ENCODE measurements at places on chromosomes 4 and X. TPM values are rescaled to one million over a fixed set of nuclear protein-coding genes. Genes with fewer than 3 reads are reported as not detected.

The SMIM10 gene
- 0.39 TPM for total RNA-seq

The CSN1S1 gene
- not detected for total RNA-seq

The MGAT4D gene
- not detected for total RNA-seq

The ZNF595 gene
- 9.8 TPM for total RNA-seq

The ZIC3 gene
- not detected for total RNA-seq

The GRID2 gene
- not detected for total RNA-seq

The GYPE gene
- 0.29 TPM for total RNA-seq

DNA sequence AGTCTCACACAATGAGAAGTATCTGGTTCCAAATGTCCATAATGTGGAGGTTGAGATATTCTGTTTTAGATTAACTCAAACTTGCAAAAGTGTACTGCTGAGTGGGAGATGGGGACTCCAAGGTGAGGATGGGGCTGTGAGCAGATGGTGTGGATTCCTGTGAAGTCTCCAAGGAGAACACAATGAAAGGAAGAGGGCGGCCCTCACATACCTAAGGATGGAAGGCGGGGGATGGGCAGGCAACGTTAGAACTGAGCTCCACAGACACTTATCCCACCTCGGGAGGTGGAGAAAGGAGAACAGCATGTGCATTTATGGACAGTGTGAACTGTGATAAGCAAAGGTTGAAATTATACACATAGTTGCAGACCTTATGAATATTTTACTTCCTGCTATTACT, 9.9 kb upstream of the SPATA4 start:
- DNase-seq, result no peak

DNA sequence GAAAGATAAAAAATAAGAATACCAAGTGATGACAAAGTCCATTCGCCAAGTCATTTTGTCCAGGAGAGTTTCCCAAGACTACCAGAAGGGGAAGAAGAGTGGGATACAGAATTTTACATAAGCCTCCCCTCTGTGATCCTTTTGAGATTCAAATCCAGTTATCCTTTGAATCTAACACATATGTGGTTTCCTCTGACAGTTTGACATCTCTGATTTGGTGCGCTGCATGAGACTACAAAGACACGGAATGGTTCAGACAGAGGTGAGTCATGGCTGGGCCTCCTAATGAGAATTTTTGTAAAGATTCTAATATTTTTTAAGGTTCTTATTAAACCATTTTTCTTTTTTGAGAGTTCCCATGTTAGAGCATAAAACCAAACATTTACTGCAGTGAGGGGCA, 38.3 kb downstream of the SLC10A6 start:
- no peak for DNase-seq

- DNase-seq, result no peak
Observed at GRCh38 chrX:7119950-7120877, 27.3 kb upstream of the STS start.

GRCh38 chr4:15990570-15991285, 27.8 kb upstream of the FGFBP2 start:
- no peak for DNase-seq

DNA sequence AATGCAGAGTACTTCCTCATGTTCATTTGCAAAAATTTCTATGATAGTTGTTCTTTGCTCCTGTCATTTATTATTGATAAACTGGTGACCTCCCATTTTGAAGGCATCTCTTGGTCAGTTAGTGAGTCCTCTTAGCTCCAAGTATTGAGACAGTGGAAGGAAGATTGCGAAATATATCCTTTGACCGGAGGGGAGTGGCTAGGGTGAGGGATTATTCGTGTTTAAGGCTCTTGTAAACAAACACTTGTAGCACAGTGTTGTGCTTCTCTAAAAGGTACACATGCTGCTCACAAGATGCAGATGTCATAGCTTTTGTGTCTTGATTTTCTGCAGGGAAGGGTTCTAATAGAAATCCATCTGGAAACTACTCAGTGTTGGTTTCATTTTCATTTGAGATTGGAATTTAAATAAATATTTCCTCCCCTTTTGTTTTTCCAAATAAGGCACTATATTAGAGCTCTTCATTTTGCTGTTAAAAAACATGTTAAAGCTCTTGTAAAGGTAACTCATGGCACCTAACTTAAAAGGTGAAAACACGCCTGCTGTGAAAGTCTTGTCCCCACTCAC, 21.8 kb downstream of the TXLNG start:
- no peak for DNase-seq

- DNase-seq, result no peak
Observed at GRCh38 chr4:147730333-147730732, 1.6 kb upstream of the ARHGAP10 start.

GRCh38 chr4:122044501-122044900, 92.6 kb upstream of the TRPC3 start:
- DNase-seq, result no peak

DNA sequence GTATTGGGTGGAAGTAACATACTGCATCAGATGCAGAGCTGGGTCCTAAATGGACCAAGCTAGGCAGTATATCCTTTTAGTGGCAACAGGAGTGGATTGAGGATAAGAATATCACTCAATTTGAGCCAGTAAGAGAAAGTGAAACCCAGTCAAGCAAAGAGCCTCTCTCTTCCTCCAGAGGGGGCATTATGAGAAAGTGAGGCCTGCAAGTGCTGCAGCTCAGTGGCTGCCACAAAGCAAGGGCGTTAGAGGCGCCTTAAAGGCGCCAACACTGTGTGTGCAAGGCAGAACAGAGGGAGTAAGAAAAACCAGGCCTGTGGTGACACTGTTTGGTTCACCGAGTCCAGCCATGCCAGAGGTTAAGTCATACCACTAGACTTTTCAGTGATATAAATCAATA, 17.5 kb downstream of the STX18 start:
- no peak for DNase-seq

DNA sequence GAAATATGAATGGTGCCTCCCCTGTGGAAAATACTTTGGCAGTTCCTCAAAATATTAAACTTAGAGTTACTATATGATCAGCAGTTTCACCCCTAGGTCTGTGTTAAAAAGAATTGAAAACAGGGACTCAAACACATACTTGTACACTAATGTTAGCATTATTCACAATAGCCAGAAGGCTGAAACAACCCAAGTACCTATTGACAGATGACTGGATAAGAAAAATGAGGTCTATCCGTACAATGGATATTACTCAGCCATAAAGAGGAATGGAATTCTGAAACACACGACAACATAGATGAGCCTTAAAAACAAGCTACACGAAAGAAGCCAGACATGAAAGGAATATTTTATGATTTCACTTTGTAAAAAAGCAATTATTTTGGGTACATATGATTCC, 54.9 kb downstream of the PGRMC2 start:
- no peak for DNase-seq

- no peak for DNase-seq
Observed at GRCh38 chrX:122047261-122047660, 999.9 kb downstream of the GLUD2 start.

DNA sequence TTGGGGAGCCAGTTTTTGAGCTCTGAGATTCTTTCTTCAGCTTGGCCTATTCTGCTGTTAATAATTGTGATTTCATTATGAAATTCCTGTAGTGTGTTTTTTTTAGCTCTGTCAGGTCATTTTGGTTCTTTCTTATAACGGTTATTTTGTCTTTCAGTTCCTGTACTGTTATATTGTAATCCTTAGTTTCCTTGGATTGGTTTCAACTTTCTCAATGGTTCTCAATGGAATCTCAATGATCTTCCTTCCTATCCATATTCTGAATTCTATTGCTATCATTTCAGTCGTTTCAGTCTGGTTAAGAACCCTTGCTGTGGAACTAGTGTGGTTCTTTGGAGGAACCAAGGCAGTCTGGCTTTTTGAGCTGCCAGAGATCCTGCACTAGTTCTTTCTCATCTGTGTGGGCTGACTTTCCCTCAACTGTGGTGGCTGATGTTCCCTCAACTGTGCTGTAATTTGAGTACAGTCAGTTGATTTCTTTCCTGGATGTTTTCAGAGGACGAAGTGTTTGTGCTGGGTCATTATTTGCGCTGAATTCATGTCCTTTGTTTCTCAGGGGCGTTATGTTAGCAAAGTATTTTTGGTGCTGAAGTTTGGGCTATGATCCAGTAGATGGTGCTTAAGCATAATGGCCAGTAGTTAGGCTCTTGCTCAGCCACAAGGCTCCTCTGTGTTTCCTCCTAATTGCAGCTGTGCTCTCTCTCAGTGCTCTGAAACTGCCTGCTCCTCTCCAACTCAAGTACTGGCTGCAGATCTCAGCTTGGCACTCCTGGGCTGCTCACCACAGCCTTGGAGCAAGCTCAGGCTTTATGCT, 27.5 kb downstream of the ENPEP start:
- DNase-seq, result no peak

- DNase-seq, result no peak
Observed at GRCh38 chr4:177047851-177048174, 255.1 kb upstream of the VEGFC start.

DNA sequence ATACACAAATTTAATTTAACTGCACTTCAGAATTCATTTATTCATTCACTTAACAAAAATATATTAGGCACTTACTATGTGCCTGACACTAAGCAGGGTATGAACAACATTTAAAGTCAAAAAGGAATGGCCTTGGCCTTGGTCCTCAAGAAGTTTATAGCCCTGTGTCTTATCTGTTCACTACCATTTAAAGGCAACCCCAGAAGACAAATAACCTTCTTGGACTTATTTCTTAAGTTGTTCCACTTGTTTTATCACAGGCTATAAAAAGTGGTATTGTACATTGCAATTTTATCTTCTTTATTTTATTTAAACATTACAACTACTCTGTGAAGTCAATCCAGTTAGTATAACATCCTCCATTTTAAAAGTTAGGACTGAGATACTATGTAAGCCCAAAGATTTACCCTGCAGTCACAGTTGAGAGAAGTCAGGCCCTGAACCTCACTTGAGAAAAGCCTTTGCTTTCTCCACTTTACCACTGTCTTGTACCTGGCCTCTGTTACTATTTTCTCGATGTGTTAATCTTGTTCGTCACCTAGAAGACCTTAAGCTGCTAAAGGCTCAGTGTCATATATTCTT, 305.6 kb upstream of the DIPK2B start:
- DNase-seq, result no peak

All from activated naive CD4-positive, alpha-beta T cell treated with anti-CD3 and anti-CD28 coated beads, Interleukin-2, amount 50 U/mL, for 72 hours (primary cell).